Stimulated activated CD4-positive, alpha-beta T cell treated with anti-CD3 and anti-CD28 coated beads, Interleukin-2, amount 100 ng/mL, for 4 hours (primary cell): ENCODE measurements at places on chromosomes 1 and 21.

GRCh38 chr1:205443585-205444299 is 12.1 kb downstream of the BLACAT1 start:
- DNase-seq: no peak

DNA sequence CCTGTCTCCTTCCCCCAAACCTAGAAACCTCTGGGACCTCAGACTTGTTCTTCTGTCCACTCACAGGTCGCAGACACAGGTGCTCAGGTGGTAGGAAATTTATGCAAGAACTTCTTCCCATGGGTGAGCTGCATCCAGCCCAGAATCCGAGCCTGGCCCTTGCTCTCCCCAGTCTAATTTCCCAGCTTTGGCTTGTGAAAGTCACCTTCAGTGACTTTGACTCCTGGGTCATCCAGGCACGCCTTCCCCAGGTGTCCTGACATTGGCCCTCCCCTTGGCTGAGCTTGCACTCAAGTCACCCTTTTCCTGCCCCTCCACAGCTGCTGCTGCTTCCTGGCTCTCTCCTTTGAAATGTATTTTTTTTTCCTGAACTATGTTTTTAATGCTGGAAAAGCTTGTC is 6.6 kb downstream of the IPO13 start:
- no peak for DNase-seq

DNA sequence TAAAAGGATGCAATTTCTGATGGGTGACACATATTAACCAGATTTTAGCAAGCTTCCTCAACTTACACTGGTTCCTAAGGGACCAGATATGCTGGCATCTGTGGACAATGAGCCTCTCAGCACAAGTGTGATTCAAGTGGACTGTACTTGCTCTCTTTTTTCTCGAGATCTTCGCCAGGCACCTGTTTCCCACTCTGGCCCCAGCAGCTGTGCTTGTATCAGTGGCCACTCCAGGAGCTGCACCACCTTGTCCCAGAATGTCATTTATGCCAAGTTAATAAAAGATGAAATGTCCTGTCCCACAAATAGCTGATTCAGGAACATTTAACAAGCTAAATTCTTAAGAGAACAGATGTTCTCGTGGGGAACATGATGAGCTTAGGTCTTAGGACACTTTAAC is 14.6 kb downstream of the C1orf198 start:
- DNase-seq: no peak

GRCh38 chr1:183989078-183989577 is 48.4 kb downstream of the COLGALT2 start:
- no peak for DNase-seq

- peak; percentile 22 for DNase-seq
Observed at GRCh38 chr1:111988743-111989453, 570 bp downstream of the KCND3 start.

- DNase-seq: no peak
Observed at GRCh38 chr21:37237764-37238163, 29.4 kb downstream of the VPS26C start.

- DNase-seq: no peak
Observed at GRCh38 chr1:247064304-247064703, 14.3 kb downstream of the ZNF670 start.

DNA sequence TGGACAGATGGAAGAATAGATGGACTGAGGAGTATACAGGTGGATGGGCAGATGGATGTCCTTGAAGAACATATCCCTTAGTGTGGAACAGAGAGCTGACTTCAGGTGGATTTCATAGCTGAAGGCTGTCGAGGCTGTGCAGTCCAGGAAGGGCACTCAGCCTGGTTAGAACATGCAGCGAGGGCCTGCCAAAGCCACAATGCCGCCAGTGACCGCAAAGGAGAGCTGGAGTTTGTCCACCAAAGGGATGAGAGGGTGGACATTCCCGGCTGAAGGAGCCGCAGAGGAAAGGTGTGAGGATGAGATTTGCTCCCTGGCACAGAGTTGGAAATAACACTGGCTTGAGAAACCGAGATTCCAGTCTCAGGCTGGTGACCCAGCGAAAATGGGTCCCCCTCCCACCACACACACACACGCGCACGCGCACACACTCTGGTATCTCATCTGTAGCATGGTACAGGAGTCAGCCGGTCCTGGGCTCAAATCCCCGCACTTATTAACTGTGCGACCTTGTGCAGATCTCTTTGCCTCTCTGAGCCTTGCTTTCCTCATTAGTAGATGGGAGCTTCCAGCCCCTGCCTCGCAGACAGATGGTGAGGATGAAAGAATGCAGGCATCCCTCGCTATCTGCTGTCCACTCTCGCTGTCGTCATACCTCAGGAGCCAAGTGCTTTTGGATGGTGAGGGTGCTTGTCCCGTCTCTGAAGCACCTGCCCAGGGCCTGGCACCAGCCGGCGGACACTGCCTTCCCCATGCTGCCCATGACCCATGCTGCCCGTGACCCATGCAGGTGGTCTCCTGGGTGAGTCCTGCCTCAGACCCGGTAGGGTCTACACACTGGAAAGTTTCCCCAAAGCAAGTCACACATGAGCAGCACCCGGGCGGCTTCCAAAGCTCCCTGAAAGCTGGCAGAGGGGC is 26.8 kb upstream of the EFHD2 start:
- DNase-seq: no peak

DNA sequence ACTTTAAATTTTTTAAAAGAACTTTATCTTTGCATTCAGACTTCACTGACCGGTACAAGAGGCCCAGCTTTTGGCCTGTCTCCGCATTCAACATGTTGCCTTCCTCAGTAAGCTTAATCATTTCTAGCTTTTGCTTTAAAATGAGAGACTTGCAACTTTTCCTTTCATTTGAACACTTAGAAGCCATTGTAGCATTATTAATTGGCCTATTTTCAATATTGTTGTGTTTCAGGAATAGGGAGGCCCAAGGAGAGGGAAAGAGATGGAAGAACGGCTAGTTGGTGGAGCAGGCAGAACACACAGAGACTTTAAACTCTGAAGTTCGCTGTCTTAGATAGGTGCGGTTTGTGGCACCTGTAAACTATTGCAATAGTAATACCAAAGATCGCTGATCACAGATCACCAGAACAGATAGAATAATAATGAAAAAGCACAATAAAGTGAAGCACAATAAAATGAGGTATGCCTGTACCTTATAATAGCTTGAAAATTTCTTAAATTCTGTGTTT is 31.4 kb downstream of the RABGAP1L start:
- no peak for DNase-seq

DNA sequence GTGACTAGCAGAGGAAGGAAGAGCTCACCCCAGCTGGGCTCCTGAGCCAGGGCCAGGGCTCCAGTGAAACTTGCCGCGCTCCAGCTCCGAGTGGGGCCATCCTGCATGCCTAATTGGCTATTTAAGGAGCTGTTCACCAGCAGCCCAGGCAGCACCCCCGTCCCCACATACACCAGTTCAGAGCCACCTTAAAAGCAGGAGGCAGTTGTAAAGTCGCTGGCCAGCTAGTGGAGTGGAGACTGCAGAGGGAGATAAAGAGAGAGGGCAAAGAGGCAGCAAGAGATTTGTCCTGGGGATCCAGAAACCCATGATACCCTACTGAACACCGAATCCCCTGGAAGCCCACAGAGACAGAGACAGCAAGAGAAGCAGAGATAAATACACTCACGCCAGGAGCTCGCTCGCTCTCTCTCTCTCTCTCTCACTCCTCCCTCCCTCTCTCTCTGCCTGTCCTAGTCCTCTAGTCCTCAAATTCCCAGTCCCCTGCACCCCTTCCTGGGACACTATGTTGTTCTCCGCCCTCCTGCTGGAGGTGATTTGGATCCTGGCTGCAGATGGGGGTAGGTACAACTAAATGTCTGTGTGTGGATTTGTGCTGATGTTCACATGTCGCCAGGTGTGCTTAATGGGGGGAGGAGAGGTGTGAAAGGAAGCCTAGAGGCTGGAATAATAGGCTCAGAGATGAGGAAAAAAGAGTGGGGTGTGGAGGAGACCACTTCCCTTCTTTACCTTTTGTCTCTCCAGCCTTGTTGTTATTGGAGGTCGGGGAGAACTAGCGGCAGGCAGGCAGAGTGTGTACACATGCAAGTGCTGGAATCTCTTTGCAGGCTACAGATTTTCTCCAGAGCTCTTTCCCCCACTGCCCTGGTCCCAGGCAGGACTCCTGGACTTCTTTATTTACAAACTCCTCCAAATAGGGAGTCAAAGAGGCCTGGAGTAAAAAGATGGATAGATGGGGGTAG is at the start of gene CA14:
TSS of gene CA14 (plus strand) at position 151 of the 962 bp plus-strand sequence. CDS start at position 506, 355 bp downstream.
- DNase-seq: no peak

- DNase-seq: no peak
Observed at GRCh38 chr21:16084776-16085364, 355.1 kb downstream of the USP25 start.

DNA sequence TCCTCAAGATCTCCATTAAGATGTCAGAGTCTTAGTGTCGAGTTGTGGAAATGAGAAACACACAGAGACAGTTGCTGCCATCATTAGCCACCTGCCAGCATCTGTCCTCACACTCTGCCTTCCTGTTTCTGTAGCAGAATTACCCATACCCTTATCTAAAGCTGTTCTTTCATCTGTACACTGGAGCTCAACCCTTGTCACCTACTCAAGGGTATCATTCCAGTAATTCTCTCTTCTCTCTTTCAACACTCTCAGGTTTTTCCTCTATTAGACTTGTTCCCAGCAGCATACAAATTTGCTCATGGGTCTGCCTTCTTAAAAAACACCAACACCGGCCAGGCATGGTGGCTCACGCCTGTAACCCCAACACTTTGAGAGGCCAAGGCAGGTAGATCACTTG is 27.4 kb upstream of the RNF2 start:
- no peak for DNase-seq

- no peak for DNase-seq
Observed at GRCh38 chr1:39395357-39395831, 96.0 kb upstream of the BMP8A start.

GRCh38 chr1:2061065-2061778 is 11.0 kb downstream of the PRKCZ start:
- DNase-seq: no peak

GRCh38 chr1:248804771-248805681 is 20.7 kb downstream of the SH3BP5L start:
- no peak for DNase-seq

- DNase-seq: no peak
Observed at GRCh38 chr1:4825800-4826450, 171.5 kb downstream of the AJAP1 start.

GRCh38 chr1:143691400-143691891 is 280.3 kb downstream of the FAM72C start:
- no peak for DNase-seq

DNA sequence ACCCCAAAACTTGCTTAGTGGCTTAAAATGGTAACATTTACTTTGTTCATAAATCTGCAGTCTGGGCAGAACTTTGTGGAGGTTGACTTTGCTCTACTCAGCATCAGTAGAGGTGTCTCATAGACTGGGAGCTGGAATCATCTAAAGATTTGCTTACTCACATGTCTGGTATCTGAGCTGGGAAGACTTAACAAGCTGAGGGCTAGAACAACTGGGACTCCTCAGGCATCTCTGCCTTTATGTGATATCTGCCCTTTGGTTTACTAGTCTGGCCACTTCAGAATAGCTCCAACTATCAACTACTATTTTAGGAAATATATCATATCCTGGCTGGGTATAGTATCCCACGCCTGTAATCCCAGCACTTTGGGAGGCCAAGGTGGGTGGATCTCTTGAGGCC is 82.5 kb downstream of the C4BPA start:
- no peak for DNase-seq

DNA sequence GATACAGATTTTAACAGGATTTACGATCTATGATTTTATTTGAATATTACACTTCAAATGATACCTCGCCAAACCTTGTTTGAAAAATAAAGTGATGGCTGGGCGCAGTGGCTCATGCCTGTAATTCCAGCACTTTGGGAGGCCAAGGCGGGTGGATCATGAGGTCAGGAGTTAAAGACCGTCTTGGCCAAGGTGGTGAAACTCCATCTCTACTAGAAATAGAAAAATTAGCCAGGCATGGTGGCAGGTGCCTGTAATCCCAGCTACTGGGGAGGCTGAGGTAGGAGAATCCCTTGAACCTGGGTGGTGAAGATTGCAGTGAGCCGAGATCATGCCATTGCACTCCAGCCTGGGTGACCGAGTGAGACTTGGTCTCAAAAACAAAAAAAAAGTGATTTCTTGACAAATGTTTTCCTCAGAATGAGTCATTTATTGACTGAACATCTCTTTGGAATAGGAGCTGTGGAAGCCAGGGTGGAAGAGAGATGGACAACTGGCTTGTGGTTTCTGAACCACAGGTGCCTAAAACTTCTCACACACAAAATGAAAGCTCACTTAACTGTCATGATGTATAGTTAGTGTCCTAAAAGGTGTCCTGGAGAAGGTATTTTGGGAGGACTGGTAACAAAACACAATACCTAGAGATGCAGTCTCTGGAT is 11.9 kb downstream of the PKNOX1 start:
- DNase-seq: no peak

GRCh38 chr1:154801234-154802011 is 68.7 kb downstream of the KCNN3 start:
- no peak for DNase-seq

GRCh38 chr1:54671985-54672608 is 30.5 kb downstream of the MROH7 start:
- DNase-seq: peak; percentile 39

DNA sequence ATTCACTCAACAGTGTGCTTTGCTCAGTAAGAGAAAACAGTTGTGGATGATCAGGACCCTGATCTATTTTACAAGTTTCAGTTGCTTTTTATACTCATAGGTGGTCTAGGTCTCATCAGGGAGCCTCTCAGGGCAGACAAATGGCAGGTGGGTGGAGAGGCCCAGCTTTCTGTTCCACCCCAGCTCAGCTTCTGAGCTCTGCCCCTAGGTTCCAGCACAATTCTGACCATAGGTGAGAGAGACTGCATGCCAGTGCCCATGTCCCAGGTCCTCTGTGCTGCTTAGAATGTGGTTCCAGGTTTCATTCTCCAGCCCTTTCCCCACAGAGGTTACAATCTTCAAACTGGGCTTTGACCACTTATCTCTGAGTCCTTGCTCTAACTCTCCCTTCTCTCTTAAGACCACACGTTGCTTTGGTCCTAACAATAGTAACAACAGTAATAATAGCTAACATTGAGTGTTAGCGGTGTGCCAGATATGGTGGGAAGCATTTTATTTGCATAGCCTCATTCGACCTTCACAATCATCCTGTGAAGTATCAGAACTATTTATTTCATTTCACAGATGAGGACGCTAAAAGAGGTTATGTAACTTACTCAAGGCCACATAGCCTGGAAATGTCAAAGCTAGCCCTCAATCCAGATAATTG is 19.6 kb upstream of the DUSP10 start:
- DNase-seq: no peak

- no peak for DNase-seq
Observed at GRCh38 chr21:44730028-44730395, 18.6 kb upstream of the TSPEAR start.

- DNase-seq: peak; percentile 20
Observed at GRCh38 chr1:112956544-112957132, 642 bp upstream of the SLC16A1 start.

- DNase-seq: no peak
Observed at GRCh38 chr1:35173491-35173890, 19.5 kb downstream of the SFPQ start.

- DNase-seq: no peak
Observed at GRCh38 chr21:23725576-23725975, 1881.7 kb downstream of the MRPL39 start.
